ENCODE measurements at places on chromosomes 12 and 14.

DNA sequence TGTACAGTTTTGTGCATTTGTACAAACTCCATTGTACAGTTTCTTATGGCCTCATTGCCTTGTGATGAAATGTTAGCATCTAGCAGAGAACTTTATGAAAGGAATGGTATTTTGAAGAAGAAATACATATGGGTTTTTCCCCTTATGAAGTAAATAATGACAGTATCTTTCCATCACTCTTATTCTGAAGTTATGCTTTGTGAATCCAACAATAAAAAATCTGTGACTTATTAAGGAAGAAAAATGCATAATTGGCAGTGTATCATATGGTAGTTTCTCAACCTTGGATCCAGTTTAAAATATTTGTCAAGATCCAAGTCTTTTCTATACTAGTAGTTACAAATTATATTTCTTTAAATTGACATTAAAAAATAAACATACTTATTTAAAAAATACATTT is 859.1 kb upstream of the FLRT2 start:
- peak; percentile 48 for DNase-seq

- DNase-seq: no peak
Observed at GRCh38 chr12:105843561-105843960, 295.2 kb downstream of the NUAK1 start.

GRCh38 chr12:32124637-32125036 is 18.0 kb downstream of the BICD1 start:
- no peak for DNase-seq

GRCh38 chr12:132206046-132206434 is 61.8 kb downstream of the NOC4L start:
- DNase-seq: no peak

- peak; percentile 82 for DNase-seq
Observed at GRCh38 chr12:24911271-24911791, 37.6 kb downstream of the BCAT1 start.

DNA sequence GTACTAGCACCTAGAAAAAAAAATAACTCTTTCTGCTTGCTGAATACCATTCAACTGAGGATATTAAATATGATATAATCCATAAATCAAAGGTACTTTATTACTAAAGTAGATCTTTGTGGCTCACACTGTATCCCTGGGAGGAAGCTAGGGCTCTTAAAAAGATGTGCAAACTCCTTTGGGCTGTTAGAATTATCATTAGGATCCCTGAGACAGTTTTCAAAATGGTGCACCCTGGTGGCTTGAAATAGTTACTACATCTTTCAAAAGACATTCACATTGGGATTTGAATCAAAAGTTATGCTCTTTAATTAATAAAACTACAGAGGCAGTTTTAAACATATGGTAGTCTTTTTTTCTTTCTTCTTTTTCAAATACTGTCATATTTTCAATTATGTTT is 228.5 kb upstream of the G2E3 start:
- DNase-seq: no peak

DNA sequence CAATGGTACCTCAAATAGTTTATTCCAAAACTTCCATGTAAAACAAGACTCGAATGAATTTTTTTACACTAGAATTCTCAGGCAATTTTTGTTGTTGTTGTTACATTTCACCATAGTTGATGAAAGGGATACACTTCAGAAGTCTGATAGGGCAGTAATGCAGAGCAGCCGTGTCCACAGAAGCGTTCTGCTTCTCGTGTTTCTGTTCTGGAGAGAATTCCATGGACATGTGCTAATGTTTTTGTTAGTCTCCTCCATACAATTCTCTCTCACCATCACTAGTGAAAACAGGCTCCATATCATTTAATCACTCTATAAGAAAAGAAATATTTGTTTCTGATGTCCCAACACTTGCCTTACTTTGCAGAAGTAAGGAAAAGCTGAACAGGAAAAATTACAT is 606.1 kb downstream of the SLC16A7 start:
- peak; percentile 13 for DNase-seq

GRCh38 chr12:121927813-121928212 is 9.4 kb downstream of the CFAP251 start:
- DNase-seq: no peak

GRCh38 chr12:78695749-78696148 is 168.8 kb upstream of the SYT1 start:
- DNase-seq: no peak

DNA sequence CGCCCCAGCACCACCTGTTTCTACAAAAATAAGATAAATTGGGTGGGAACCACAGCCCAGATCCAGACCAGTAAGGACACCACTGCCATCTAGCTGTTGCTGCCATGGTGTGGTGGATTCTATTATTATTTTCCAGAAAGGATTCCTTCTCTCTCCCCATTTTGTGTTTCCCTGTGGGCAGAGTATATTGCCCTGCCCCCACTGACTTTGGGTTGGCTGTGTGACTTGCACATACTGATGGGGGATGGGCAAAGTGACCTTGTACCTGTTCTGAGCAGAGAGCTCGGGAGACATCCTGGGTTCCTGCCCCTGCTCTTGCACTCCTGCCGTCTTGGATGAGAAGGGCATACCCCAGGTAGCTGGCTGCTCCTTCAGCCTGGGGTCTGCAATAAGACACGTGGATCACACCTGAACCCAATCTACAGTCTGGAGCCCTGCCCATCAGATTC is 24.3 kb downstream of the MOAP1 start:
- DNase-seq: no peak

DNA sequence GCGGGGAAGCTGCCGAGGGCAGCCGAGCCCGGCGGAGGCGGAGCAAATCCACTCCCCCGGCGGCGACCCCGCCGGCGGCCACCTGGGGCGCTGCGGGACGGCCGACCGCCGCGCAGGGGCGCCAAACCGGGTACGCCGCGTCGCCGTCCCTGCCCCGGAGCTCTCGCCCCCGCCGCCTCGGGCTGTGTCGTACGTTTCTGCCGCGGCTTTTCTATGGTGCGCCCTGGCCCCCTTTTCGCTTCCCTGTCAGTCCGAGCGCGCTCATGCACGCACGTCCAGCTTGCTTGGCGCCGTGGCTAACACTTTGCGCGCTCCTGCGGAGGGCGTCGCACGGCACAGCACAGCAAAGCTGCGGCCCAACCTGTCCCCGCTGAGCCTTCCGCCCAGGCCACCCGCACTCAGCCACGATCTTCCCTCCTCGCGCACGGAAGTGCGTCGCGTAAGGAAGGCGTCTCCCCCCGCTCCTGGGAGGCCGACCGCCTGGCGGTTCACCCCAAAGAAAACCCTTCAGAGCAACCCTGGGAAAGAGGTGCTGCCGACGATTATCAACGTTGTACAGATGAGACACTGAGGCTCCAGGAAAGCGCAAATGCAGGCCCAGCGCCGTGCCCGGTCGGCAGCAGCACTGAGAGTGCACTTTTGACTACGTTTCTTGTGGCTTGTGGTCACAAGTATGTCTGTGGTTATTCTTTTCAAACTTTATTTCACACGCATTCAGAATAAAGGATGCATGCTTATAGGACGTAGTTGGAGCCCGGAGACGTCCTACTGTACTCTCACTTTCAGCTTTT is at the start of gene HECTD1:
Gene HECTD1, minus strand, starts transcription at position 39 of the 791 bp plus-strand sequence. CDS start 1,857 bp downstream, outside the sequence.
- peak; percentile 68 for DNase-seq

GRCh38 chr12:23350808-23351207 is 598.7 kb downstream of the SOX5 start:
- DNase-seq: no peak

DNA sequence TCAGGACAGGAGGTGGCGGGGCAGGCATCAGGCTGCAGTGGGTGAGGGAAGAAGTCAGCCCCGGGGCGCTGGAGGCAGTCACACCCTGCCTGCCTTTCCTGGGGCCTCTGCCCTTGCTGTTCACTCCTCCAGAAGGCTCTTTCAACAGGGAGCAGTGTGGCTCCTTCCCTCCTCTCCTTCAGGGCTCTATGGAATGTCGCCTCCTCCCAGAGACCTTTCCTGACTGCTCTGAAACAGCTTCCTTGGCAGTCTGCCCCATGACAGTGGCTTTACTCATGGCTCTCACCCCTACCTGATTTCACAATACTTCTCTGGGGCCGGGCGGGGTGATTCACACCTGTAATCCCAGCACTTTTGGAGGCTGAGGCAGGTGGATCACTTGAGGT is 7.1 kb downstream of the RHOF start:
- DNase-seq: peak; percentile 77

DNA sequence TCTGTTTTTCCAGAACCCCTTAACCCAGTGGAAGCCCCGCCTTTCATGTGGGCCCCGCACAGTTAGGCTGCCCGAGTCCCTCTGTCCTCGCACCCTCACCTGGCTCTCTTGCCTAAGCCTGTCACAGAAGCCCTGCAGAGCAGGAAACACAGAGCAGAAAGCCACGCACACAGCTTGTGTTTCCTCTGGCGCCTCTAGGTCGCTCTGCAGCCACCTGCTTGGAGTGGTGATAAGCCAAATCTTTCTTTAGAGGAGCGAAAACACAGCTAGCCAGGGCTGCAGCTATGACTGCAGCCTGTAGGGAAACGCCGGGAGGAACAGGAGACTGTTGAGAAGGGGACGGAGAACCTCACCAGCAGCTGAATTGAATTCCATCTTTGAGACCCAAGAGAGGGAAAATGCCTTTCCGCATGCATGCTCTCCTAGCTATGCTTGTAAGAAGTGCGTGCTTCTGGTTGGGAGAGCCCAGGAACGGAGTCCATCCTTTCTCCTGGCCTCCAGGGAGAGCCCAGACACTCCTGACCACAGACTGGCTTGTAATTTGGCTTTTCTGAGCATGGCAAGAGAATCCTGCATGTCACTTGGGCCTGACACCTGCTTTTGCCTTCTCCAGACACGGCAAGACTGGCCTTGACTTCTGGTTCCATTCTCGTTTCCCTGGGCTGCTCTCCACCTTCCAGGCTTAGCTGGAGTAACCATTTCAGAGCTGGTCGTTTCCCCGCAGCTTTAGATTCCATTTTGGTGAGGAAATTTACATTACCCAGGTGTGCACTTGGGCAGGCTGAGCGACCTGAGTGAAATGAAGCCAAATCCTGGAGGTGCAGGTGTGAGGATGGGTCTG is 301.6 kb downstream of the CACNA1C start:
- no peak for DNase-seq

- DNase-seq: no peak
Observed at GRCh38 chr12:30877105-30877875, 49.3 kb upstream of the TSPAN11 start.

GRCh38 chr14:72075649-72076334 is 143.6 kb downstream of the RGS6 start:
- no peak for DNase-seq

DNA sequence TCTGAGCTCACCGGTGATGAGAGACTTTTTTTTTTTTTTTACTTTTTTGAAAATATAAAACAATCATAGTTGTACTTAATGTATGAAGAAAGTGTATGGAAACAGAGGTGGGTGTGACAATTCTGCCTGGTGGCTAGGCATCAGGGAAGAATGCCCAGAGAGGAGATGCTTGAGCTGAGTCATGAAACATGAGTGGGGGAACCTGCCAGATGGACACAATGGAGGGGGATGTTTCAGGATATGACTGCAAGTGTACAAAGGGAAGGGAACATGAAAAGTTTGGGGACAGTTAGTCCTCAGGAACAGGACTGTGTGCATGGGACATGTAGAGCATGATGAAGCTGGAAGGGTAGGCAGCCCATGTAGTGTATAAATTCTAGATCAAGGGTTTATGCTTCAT is 274.2 kb upstream of the E2F7 start:
- DNase-seq: no peak

- DNase-seq: no peak
Observed at GRCh38 chr12:4909410-4909733, 333 bp upstream of the KCNA1 start.

- DNase-seq: no peak
Observed at GRCh38 chr14:28483506-28483905, 283.1 kb upstream of the FOXG1 start.

GRCh38 chr14:76727901-76728300 is 33.4 kb upstream of the VASH1 start:
- DNase-seq: no peak

GRCh38 chr14:68596701-68597100 is 196.2 kb downstream of the ZFP36L1 start:
- no peak for DNase-seq

DNA sequence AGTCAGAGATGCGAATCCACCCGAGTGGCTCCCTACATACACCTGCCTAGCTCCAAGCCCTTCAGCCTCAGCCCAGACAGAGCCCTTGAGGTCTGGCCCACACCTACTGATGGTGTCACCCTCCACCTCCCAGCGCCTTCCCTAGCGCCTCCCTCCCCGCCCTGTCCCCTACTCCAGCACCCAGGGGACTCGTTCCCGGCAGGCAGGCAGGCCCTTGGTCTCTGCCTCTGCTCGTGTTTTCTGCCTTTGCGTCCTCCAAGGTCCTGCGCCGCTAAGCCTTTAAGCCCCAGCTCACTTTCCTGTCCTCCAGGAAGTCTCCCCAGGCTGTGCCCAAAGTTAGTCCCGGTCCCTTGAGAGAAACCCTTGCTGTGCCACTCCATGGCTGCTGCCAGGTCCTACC is 12.7 kb downstream of the INF2 start:
- DNase-seq: no peak

DNA sequence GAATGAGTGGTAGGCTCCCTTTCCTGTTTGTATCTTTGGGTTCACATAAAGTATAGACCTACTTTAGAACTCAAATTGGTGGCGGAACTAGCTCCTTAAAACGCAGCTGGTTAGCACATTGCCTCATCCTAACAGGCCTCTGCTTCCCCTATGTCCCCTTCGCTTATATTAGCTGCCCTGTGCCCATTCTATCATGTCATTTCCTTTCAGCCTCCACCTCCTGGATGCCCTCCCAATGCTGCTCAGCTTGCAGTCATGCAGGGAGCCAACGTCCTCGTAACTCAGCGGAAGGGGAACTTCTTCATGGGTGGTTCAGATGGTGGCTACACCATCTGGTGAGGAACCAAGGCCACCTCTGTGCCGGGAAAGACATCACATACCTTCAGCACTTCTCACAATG is 3.5 kb downstream of the DAZAP2 start:
- DNase-seq: no peak

All from fibroblast of skin of left biceps (primary cell).